Stimulated activated CD4-positive, alpha-beta T cell treated with anti-CD3 and anti-CD28 coated beads, TNF-alpha, amount 100 ng/mL, for 48 hours (primary cell): ENCODE measurements at places on chromosomes 6 and 20.

DNA sequence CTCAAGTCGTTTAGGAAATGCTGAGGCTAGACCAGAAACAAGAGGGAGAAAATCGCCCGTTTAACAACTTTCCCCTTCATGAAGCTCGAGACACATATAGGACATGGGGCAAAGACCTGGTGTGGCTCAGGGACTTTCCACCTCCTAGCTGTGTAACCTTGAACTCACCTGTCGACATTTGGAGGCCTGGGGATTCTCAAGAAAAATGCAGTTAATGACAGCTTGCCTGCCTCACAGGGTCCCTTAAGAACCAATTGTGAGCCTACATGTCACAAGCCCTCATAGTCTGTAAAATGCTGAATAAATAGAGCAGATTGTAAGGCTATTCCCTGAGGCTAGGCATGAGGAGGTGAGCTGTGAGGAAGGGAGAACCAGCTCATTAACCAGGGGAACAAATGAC, 35.1 kb downstream of the MGME1 start:
- DNase-seq, result no peak

GRCh38 chr6:28802417-28803336, 121.1 kb downstream of the TRIM27 start:
- DNase-seq, result no peak

GRCh38 chr6:71512256-71512655, 223.6 kb downstream of the OGFRL1 start:
- DNase-seq, result no peak

DNA sequence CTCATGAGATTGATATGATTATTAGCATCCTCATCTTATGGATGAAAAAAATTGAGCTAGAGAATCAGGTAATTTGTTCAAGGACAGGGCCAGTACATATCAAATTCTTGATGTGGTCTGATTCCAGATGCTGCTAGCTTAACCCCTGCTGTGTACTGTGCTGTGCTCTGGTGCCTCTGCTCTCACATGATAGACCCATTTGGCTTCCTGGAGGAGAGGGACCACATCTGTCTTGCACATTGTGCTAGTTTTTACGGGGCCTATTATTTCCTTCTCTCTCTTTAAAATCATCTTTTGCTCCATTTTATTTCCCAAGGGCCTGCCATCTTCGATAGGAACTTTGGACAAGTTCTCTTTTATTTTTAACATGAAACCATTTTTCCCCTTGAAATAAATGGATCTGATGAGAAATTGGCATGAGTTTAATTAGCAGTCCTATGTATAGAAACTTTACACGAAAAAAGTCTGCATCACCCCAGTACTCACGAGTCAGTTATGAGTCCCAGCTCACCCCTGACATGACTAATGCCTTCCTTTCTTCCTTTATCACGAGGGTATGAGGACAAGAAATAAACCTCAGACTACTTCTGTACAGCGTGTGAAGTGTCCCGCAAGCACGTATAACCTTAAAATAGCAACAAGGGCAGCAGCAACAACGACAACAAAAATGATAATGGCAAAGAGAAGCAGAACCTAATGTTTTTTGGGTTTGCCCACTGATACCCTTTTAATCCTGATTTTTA, 26.5 kb downstream of the CD109 start:
- DNase-seq, result no peak

DNA sequence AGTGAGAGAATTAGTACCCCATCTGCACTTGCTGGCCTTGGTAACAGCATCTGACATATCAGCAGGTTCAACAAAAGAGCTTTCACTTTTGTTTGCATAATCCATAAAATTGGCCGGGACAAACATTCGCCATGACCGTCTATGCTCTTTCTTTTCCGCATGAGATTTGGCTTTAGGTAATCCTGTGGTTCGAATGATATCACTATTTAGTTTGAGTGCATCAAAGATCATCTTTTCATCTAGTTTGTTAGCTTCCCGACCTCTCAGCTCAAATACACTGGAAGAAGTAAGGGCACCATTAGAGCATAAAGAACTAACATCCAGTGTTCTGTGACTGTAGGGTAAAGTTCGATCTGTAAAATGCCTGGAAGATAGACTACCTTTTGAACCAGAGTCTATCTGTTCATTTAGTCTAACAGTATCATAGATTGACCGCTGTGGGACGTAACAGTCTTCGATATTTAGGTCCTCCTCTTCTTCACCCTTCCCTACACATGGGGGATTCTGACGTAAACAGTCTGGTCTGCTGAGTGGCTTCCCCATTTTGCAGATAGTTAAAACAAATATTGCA, 101.6 kb downstream of the DST start:
- DNase-seq, result no peak

DNA sequence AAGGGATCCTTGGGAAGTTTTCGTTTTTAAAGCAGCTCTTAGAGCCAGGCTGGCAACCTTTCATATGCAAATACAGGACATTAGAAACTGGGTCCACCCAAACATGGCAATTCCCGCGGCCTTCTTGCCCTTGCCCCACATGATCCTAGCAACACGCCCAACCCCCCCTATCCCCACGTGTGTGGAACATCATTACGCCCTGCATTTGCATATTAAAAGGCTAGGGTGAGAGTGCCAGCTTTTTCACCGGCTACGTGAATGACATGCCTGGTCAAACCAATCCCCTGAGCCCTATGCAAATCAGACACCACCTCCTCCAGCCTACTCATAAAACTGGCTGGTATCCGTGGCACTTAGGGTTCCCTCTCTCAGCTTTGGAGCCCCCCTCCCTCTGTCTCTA, 88.1 kb downstream of the TNFRSF21 start:
- no peak for DNase-seq

DNA sequence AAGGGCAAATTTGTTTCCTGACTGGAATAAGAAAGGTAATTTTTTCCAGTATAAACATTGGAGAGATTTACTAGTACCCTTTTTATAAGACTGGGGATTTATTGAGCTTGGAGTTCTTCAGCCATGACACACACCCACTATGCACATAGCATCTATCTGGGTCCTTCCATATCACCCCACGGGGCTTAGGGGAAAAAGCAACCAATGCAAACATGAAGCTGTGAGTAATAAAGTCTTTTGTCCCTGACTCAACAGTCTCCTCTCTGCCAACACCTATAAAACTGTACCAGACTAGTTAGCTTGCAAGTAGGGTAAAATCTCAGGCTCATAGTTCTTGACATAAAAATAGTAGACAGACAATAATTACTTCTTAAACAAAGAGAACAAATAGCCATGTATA, 23.4 kb downstream of the COL21A1 start:
- DNase-seq, result no peak

DNA sequence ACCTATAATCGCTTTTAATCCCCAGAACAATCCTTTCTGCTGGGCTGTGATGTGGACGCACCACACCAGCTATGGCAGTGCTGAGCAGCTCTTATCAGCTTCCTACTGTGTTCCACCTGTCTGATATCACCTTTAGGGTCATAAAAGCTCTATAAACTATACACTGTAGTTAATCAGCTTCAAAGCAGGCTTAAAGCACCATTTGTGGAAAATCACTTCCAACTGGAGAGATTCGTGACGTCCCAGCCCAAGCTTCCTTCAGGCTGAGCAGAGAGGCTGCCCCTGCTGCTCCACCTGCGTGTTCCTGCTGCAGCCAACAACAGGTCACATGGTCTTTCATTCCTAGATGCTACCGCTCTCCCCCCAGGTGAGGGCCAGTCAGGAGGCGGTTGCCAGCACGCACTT, 156.5 kb downstream of the SMOC2 start:
- no peak for DNase-seq

GRCh38 chr20:58251979-58252591, 23.6 kb upstream of the ANKRD60 start:
- DNase-seq, result no peak

- DNase-seq, result no peak
Observed at GRCh38 chr6:139338795-139339194, 35.7 kb downstream of the CITED2 start.

GRCh38 chr20:47664068-47664437, 121.2 kb downstream of the SULF2 start:
- no peak for DNase-seq

- no peak for DNase-seq
Observed at GRCh38 chr6:44399991-44400390, 12.5 kb downstream of the CDC5L start.

GRCh38 chr6:34490390-34491090, 24.7 kb downstream of the PACSIN1 start:
- no peak for DNase-seq

DNA sequence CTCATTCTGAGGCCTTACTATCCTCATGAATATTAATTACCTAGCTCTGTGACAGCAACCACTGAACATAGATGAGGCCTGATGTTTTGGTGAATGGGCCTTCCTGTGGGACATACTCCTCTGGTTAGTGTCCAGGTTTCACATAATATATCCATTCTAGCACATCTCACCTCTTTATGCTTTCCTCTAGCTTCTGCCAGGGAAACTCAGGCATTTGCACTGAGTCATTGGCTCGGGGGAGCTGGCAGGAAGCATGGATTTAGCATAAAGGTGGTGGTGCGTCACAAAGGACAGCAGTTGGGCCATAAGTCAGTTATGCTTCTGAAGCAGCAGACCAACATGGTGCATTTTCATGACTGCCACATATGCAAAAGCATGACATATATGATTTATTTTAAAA, 37.5 kb upstream of the TMEM170B start:
- no peak for DNase-seq

DNA sequence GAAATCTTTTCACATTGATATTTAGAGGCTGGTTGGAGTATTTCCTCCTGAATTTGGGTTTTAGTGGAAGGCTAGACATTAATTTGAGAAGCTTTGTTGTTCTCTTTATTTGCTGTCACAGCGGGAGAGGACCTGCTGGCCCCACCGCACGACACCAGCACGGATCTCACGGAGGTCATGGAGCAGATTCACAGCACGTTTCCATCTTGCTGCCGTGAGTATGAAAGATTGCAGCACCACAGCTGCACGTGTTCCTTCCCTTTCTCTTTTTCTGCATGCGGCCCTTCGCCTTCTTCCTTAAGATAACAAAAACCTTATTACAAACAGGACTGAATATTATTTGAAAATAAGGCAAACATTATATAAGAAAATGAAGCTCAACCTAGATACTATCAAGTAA, 555.5 kb downstream of the UTRN start:
- DNase-seq, result no peak

- no peak for DNase-seq
Observed at GRCh38 chr20:3686867-3687321, 5.1 kb upstream of the ADAM33 start.

GRCh38 chr20:42836339-42836738, 353.4 kb downstream of the PTPRT start:
- DNase-seq, result no peak

- DNase-seq, result no peak
Observed at GRCh38 chr6:92329208-92329847, 1090.0 kb downstream of the EPHA7 start.

DNA sequence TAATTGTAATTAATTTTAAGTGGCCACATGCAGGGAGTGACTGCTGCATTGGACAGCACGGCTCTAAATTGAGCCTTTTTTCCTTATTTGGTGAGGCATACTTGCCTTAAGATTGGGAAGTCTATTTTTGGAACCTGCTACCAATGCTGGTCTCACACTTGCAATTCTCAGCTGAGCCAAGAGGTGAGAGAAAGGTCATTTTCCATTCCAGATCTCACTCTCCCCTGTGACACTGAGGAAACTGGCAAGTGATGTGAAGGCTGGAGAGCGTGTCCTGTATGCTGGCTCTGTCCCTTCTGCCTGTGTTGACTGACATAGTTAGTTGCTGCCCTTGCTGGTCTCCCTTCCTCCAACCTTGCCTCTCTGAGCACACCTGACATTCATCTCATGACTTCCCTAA, 735 bp upstream of the MOG start:
- no peak for DNase-seq

- DNase-seq, result no peak
Observed at GRCh38 chr6:45655745-45656476, 278.2 kb upstream of the SUPT3H start.

GRCh38 chr6:90175627-90176538, 120.8 kb downstream of the BACH2 start:
- peak; percentile 51 for DNase-seq

- no peak for DNase-seq
Observed at GRCh38 chr6:163387317-163387716, 27.2 kb upstream of the QKI start.

DNA sequence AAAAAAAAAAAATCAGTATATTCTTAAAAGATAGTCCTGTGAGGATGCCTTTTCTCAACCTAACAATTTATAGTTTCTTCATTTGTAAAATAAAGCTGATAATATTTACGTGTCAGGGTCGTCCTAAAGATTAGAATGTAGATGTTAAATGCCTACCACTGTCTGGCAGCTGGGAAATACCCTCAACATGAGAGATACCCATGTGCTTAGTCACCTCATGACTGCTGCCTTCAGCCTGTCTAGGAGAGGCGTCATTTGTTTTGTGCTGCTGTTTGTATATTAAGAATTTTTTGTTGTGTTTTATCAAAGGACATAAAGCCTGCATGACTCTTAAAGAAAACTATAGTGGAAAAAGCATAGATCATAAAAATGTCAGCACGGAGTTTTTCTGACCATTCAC, 9.5 kb downstream of the FAM120B start:
- DNase-seq, result no peak
